ENCODE measurements at places on chromosomes 16 and 17. TPM values are rescaled to one million over a fixed set of nuclear protein-coding genes. Genes with fewer than 3 reads are reported as not detected.

DNA sequence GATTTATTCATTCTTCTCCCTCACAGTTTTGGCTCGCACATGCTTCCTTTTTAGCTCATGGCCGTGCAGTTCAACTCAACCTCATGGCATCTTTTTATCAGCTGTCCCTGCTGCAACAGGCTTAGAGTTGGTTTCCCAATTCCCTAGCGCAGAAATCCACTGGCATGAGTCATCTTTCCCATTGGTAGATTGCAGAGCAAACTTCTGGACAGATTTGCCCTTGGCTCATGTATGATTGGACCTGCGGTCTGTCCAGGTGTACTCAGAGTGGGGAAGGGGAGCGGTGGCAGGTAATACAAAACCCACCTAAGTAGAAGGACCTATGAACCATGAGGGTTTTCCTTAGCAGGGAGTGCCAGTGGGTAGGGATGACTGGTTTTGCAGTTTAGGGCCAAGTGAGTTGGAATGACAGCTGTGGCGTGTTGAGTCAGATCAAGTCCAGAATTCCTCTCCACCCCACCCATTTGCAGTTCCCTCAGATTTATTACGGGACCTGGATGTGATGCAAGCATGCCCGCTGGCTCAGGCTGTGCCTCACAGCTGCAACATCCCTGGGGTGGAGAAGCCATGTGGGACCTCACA is 584.7 kb downstream of the WWOX start:
- DNase-seq: no peak
- no peaks in the 10 kb centered on the region for H3K27me3 ChIP-seq
- no peak overlapping the region for H3K27ac ChIP-seq

DNA sequence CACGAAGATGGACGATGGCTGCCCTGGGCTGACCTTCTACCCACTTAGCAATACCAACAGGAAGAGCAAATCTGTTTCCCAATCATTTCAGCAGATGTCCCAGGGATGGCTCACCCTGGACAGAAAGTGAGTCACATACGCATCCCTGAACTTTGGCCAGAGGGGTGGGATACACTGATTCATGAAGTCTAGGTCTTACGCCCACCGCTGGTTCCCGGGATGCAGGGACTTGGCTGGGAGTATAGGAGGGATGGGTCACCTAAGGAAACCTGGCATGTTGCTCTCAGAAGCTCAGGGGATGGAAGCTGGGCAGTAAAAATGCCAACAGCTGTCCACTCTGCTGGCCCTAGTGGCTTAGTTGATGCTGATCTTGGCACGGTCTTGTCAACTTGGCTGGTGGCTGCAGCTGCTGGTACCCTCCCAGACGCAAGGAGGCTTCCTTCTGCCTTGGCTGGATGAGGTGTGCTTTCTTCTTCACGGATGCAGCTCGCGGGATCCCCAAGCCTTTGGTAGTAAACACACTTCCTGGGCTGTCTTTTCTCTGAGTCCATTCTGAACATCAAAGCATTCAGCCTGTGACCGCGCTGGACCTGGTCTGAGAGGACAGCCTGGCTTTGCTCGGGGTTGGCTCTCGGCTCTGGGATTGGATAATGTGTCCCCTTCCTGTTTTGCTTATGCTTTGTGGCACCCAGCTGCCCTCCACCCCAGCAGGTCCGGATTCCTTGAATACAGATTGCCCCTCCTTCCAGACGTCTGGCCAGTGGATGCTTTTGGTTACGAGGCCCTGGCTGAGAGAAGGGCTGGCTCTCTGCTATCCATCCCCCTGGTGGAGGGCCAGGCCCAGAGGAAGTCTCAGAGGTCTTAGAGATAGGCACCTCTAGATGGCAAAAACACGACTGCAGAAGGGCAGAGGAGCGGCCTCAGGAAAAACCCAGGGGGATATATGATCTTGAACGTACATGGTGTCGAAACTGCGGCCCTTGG is 71.5 kb downstream of the RAP1GAP2 start:
- no peaks in the 10 kb centered on the region for H3K36me3 ChIP-seq
- no peak for DNase-seq
- H3K27ac ChIP-seq: no peak overlapping the region
- H3K4me3 ChIP-seq: no peak overlapping the region

GRCh38 chr16:88957887-88958577 is 19.0 kb downstream of the CBFA2T3 start:
- no peaks in the 10 kb centered on the region for H3K36me3 ChIP-seq
- peaks cover 19% of the 10 kb centered on the region for H3K4me1 ChIP-seq
- peak; percentile 50 for DNase-seq
- peak overlapping the region; percentile 23 for H3K4me3 ChIP-seq

DNA sequence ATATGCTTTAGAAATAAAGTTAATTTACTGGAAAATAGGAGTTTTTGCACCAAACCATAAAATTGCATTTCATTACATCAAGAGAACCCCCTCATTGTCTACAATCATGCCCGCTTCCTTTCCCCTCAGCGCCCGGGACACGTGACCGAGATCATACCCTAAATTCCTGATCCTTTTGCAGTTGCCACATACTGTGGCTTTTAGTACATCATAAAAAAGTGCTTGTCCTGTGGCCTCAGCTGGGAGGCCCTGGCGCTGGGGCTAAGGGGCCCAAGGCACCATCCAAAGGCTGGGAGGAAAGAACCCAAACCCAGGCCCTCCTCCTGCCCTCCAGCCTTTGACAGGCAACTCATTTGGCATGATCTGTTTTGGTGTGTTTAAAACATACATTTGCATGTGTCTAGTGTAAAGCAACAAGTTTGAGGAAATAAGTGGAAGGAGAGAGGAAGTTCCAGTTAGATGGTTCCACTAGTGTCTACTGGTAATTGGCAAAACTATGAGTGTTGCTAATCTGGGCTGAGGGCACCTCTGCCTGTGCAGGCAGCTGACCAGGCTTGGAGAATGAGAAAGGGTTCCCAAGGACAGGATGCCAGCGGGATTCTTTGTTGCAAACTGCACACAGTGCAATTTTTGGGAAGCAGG is 6.0 kb downstream of the CDK5R1 start:
- no peak for DNase-seq
- peak overlapping the region; percentile 46 for H3K27ac ChIP-seq
- no peaks in the 10 kb centered on the region for H3K27me3 ChIP-seq
- peaks cover 17% of the 10 kb centered on the region for H3K36me3 ChIP-seq
- H3K4me1 ChIP-seq: peaks cover 53% of the 10 kb centered on the region
- no peak overlapping the region for H3K4me3 ChIP-seq

GRCh38 chr17:81230043-81230820 is 7.5 kb upstream of the CEP131 start:
- H3K27me3 ChIP-seq: no peaks in the 10 kb centered on the region
- no peak overlapping the region for H3K27ac ChIP-seq
- peaks cover 23% of the 10 kb centered on the region for H3K36me3 ChIP-seq

GRCh38 chr16:30951750-30952149 is 2.9 kb downstream of the ORAI3 start:
- no peak overlapping the region for H3K4me3 ChIP-seq
- no peak for DNase-seq
- peaks cover 39% of the 10 kb centered on the region for H3K4me1 ChIP-seq
- no peak overlapping the region for H3K27ac ChIP-seq

- no peaks in the 10 kb centered on the region for H3K4me1 ChIP-seq
- H3K4me3 ChIP-seq: no peak overlapping the region
- no peak overlapping the region for H3K27ac ChIP-seq
Measured at GRCh38 chr16:78551487-78552085, 452.1 kb downstream of the WWOX start.

GRCh38 chr16:47949714-47950113 is 206.1 kb downstream of the ABCC12 start:
- no peaks in the 10 kb centered on the region for H3K27me3 ChIP-seq
- H3K4me3 ChIP-seq: no peak overlapping the region
- no peak overlapping the region for H3K27ac ChIP-seq
- H3K4me1 ChIP-seq: no peaks in the 10 kb centered on the region
- no peaks in the 10 kb centered on the region for H3K36me3 ChIP-seq

DNA sequence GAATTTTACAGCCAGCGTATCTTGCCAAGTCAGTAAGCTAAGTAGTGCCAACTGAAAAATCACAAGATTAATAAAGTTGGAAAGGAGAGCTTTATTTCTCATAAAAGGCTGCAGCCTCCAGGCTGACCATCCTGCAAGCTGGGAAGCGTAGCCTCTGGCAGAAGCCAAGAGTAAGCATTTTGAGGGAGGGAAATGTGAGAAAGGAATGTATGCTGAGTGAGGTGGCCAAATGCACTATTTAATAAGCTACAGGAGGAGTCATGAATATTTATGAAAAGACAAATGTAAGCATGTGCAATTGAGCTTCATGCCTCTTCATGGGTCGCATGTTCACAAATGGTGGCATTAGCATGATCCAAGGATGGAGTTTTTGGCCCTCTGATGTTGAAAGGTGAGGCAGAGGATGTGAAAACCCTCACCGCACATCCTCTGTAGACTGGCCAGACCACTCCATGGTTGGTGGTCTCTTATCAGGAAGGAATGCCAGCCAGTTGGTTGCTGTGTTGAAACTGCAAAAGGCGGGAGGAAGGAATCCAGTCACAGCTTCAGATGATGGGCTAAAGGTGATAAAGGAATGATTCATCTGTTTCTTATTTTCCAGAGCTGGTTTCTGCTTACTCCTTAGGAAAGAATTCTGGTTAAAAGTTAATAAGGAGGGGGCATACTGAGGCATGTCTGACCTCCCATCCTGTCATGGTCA is 9.2 kb downstream of the KRT33B start:
- peaks cover 3% of the 10 kb centered on the region for H3K27me3 ChIP-seq
- peaks cover 2% of the 10 kb centered on the region for H3K4me1 ChIP-seq
- no peak for DNase-seq
- no peak overlapping the region for H3K4me3 ChIP-seq
- no peaks in the 10 kb centered on the region for H3K36me3 ChIP-seq

DNA sequence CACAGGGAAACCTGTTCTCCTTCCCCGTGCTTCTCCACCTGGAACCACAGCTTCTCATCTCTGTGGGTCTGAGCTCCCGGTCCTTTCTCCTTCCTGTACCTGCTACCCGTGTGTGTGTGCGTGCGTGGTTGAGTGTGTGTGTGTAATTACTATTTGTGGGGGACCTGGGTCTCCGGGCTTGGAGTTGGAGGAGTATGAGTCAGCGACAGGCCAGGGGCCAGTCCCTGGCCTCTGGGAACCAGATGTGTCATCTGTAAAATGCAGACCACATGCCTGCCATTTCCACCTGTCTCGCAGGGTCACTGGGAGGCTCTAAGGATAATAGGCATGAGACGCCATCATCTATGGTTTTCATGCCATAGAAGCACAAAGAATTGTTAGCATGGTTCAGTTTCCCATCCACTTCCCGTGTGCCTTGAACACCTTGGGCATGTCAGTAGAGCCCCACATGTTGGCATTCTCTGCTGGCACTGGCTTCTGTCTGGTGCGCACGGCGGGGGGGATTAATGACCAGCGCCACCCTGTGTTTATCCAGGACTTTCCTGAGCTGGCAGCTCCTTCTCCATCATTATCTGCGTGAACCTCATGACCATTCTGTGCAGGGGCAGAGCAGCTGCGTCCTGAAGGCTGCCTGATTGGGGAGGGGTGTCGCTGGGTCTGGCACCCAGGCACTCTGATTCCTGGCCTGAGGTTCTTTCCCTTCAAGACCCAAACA is 1.5 kb downstream of the ZNF205 start:
- no peak overlapping the region for H3K4me3 ChIP-seq
- peaks cover 8% of the 10 kb centered on the region for H3K27me3 ChIP-seq

- peaks cover 53% of the 10 kb centered on the region for H3K4me1 ChIP-seq
- no peak for DNase-seq
- H3K27me3 ChIP-seq: peaks cover 17% of the 10 kb centered on the region
- H3K36me3 ChIP-seq: peaks cover 10% of the 10 kb centered on the region
- peak overlapping the region; percentile 49 for H3K4me3 ChIP-seq
Measured at GRCh38 chr17:75032720-75033280, 14.0 kb downstream of the ATP5PD start.

- DNase-seq: peak; percentile 82
- H3K4me3 ChIP-seq: no peak overlapping the region
- peaks cover 7% of the 10 kb centered on the region for H3K27me3 ChIP-seq
- no peaks in the 10 kb centered on the region for H3K36me3 ChIP-seq
- no peaks in the 10 kb centered on the region for H3K4me1 ChIP-seq
Measured at GRCh38 chr17:43694081-43694870, 32.6 kb upstream of the MEOX1 start.

DNA sequence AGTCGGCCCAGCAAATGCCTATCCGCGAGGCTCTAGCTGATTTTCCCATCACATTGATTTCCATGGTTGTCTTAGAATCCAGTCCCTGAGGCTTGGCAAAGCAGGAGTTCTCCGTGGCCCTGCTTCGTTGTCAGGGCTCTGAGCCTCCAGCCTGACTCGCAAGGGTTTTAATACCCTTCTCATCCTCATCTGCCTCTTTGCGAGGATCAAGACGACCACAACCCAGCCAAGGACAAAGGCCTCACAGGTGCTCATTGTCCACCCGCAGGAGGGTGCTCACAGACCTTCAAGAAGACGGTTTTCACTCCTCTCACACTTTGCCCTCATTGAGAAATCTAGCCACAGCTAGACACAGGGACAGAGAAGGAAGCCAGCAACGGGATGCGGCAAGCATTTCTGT is 610.8 kb downstream of the KCNJ18 start:
- no peak overlapping the region for H3K4me3 ChIP-seq
- no peaks in the 10 kb centered on the region for H3K27me3 ChIP-seq
- H3K4me1 ChIP-seq: no peaks in the 10 kb centered on the region
- no peak overlapping the region for H3K27ac ChIP-seq
- H3K36me3 ChIP-seq: no peaks in the 10 kb centered on the region
- no peak for DNase-seq

GRCh38 chr17:72735592-72735991 is 356.9 kb downstream of the SLC39A11 start:
- no peak overlapping the region for H3K27ac ChIP-seq
- DNase-seq: no peak
- no peaks in the 10 kb centered on the region for H3K27me3 ChIP-seq
- H3K36me3 ChIP-seq: no peaks in the 10 kb centered on the region

DNA sequence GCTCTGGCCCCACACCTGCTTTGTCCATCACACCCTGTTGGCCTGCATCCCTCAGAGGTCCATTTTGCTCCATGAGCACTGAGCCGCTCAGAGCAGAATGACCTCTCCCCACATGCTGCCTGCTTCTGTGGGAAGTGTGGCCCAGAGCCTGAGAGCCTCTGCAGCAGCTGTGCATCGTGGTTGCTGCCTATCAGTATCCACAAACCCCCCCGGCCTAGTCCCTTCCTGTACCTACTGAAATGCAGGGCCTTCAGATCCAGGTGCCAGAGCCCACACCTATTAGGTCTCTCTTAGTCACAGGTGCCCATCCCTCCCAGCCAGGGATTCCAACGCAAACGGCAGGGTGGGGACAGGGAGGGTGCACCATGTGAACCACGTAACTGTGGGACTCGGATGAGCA is 16.6 kb upstream of the TRPV3 start:
- no peak overlapping the region for H3K27ac ChIP-seq
- H3K4me1 ChIP-seq: no peaks in the 10 kb centered on the region
- DNase-seq: no peak
- no peak overlapping the region for H3K4me3 ChIP-seq
- H3K36me3 ChIP-seq: no peaks in the 10 kb centered on the region

GRCh38 chr17:80868022-80868609 is 123.5 kb upstream of the CHMP6 start:
- H3K27me3 ChIP-seq: no peaks in the 10 kb centered on the region
- DNase-seq: no peak

- H3K27me3 ChIP-seq: peaks cover 57% of the 10 kb centered on the region
- peak; percentile 49 for DNase-seq
- H3K4me3 ChIP-seq: peak within 1 kb of the TSS; percentile 67
- no peak within 1 kb of the TSS for H3K27ac ChIP-seq
Measured at GRCh38 chr17:9021158-9021991, at the start of gene NTN1. TSS of gene NTN1 (plus strand) at chr17:9021510. CDS start at chr17:9022374, 864 bp downstream.

MT1G gene
- 10.2 TPM for total RNA-seq

FOXF1 gene
- total RNA-seq: not detected

C17orf78 gene
- not detected for total RNA-seq

SYCE1L gene
- total RNA-seq: 11.1 TPM

KRTAP17-1 gene
- total RNA-seq: not detected

All from activated CD4-positive, alpha-beta T cell treated with anti-CD3 and anti-CD28 coated beads, Interleukin-2, amount 10 ng/mL, durations not matched to agents 7 days and 5 days (primary cell).